ENCODE measurements at places on chromosomes 13 and 19.

DNA sequence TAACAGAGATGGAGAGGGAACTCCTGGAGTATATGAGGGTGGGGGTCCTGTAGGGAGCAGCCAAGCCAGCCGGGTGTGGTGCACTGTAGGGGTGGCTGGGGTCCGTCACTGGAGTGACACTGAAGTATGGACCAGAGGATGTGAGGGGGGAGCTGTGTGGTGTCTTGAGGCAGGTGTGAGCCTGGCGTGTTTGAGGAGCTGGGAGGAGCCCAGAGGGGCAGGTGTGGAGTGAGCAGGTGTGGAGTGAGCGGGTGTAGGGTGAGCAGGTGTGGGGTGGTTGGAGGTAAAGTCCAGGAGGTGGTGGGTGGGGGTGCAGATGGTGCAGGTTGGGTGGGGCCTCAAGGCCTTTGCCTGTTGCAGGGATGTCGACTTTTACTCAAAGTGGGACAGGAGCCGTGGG, 5.9 kb downstream of the B3GNT8 start:
- DNase-seq: no peak

DNA sequence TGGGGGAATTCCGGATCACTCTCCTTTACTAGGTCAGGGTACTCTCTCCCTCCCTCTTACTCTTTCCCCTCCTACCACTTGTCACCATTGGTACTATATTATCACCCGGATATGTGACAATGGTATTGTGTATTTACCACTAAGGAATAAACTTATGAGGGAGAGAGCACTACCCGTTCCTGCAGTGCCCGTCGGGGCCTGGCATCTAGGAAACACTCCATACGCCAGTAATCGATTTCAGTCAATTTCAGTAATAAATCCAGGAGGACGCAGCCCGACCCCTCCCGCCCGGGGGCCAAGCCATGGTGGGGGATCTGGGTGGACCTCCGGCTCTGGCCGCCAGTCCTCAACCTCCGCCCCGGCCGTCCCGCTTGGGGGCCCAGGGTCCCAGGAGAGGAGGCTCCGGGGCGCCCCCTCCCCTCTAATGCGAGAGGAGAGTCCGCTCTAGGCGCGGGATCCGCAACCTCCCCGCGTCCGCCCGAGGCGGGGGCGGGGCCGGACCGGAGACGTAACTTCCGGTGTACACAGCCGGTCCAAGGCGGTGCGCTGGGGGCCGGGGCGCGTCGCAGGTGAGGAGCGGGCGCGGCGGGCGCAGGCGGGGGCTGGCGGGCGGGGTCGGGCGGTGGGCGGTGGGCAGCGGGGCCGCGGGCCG, at the start of gene GARRE1:
Gene GARRE1 (plus strand): TSS at position 509 of the 652 bp plus-strand sequence. CDS start 45,920 bp downstream, outside the sequence.
- DNase-seq: peak; percentile 90

GRCh38 chr19:3343619-3344502, 22.5 kb upstream of the NFIC start:
- peak; percentile 93 for DNase-seq

DNA sequence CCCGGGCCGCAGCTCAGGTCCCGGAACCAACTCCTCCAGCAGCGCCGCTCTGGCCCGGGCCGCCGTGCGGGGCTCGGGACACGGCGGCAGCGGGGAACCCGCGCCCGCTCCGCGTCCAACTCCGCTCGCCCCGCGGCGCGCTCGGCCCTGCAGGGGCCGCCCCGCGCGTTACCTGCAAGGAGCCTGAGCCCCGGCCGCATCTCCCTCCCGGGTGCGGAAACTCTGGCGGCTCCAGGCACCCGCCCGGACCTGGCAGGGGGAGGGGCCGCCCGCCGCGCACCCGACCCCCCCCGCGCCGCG, at the start of gene TMTC4:
Gene TMTC4 (minus strand): TSS at position 224 of the 300 bp plus-strand sequence. CDS start 4,433 bp downstream, outside the sequence.
- DNase-seq: no peak

DNA sequence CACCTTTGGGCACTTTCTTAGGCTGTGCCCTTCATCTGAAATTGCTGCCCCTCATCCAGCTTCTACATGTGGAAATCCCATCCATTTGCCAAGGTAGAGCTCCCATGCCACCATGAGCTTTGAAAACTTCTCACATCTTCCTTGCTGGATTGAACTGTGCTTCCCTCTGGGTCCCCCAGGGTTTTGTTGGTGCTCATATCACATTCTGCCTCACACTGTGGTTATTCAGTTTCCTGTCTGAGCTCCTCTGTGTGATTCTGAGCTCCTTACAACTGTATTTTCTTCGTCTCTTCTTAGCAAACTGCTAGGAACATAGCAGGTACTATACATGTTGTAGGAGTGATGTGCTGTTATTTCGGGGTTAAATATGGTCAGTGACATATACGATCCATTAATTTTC, 74.9 kb upstream of the KL start:
- DNase-seq: no peak

GRCh38 chr19:3336680-3337523, 29.5 kb upstream of the NFIC start:
- peak; percentile 71 for DNase-seq

DNA sequence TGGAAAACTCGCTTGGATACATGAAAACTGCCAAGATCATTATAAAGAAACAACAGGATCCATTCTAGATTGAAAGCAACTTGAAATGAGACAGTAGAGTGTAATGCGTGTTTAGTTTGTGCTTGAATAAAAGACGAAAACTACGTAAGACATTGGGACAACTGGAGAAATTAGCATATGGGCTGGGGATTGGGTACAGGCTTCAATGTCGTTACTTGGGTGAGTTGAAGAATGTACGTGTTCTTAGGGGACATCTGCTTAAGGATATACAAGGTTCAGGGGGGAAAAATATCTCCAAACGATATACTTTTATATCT, 471 bp upstream of the ERVK3-1 start:
- no peak for DNase-seq

- DNase-seq: no peak
These were observed 62.4 kb upstream of the RAP2A start for GRCh38 chr13:97371486-97372109.

DNA sequence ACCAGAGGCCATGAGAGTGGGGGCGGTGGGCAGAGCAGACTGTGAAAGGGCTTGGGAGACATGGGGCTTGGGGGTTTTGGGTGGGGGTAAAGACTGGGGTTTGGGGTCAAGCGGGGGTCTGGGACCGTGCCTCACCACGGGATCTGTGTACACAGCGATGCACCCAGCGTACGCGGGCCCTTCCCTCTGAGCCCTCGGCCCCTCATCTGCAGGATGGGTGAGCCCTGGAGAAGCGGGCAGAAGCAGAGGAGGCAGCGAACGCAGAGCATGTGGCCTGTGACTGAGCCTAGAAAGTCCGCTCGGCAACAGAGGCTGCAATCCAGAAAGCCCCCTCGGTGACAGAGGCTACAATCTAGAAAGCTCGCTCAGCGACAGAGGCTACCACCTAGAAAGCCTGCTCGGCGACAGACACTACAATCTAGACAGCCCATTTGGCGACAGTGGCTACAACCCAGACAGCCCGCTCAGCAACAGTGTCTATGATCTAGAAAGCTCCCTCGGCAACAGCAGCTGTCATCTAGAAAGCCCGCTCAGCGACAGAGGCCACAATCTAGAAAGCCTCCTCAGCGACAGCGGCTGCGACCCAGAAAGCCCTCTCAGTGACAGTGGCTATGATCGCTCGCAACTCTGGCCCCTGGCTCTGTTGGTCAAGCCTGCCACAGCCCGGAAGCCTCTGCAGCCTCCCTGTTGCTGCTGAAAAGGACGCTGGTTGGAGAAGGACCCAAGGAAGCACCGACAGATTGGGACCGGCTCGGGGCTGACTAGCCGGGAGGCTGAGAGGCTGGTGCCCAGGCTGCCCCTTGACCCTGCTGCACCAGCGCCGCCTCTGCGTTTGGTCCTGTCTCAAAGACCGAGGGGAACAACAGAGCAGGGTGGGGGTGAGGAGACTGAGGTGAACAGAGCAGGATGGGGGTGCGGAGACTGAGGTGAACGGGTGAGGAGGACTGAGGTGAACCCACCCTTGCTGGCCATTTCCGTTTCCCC, 68.6 kb downstream of the SPACA7 start:
- peak; percentile 9 for DNase-seq

DNA sequence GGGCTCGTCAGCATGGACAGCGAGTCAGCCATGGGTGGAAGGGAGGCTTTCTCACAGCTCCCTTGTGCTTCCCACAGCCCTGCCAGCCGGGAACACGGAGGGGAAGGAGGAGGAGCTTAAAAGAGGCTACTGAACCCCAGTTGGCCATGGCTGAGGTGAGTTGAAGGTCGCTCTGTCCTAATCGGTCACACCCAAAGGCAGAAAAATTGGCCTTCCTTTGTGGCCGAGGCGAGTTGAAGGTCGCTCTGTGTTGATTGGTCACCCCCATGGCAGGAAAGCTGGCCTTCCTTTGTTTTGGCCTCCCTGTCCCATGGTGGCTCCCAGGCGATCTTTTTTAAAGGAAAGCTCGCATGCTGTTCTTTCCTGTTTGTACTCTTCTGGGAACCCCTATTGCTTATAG, 5.1 kb downstream of the ZNF473 start:
- DNase-seq: no peak

GRCh38 chr13:83086088-83086487, 796.2 kb downstream of the SLITRK1 start:
- no peak for DNase-seq

DNA sequence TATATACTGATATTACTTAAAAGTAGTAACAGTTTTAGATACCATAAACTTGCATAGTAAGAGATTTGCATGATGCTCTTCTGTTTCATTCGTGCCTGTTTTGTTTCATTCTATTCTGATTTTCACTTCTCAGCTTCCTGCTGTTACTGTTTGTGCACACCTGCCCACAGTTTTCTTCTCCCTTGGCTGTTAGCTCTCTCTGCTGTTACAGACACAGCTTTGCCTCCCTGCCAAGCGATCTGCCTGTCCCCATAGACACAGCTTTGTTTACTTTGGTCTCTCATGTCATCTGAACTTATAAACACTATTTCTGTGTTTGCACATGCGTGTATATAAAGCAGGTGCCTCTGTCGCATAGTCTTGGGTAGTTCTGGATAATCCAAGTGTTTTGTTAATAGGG, 21.4 kb upstream of the UPF3A start:
- no peak for DNase-seq

DNA sequence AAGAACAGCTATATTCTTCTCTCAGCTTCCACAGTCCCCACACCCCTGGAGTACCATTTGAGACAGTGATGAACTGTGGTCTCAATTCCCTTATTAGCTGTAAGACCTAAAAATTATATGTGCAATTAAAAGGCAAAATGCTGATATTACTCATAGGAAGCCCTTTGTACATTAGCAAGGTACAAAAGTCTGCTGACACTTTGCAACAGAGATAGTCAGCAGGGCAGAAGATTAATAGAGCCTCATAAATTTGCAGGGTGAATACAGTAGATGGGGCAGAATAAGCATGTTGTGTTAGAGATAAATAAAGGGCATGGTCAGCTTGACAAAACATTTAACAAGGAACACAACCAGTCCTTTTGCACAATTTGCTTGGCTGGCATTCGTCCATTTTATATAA, 210.0 kb upstream of the OBI1 start:
- DNase-seq: no peak

DNA sequence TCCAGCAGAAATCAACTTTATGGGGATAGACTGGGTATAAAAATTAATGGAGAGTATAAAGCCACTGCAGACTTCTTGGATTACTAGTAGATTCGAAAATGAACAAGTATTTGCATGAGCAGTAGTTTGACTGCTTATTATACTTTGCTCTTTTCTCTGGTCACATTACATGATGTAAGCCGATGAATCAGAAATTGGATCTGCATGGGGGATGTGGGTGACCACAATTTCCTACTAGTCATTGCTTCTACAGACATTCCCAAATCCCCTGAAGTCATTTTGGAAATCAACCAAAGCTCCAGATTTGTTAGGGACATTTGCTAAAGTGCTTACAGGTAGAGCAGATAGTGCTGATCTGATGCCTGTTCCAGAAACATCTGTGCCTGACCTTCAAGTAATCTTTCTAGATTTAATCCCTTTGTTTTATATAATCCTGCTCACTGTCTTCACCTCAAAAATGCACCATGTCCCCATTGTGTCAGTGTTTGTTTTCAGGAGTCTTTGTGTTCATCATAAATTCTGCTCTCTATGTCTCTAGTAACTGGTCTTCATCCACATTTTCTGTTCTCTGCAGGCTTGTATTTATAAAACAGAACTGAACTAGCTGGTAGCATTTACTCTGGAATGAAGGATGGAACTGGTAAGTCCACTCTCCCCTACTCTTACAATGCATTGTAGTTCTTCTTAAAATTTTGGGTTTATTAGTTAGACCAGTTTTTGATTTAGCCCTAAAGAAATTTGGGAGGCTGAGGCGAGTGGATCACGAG, 201.5 kb upstream of the CSNK1A1L start:
- no peak for DNase-seq

DNA sequence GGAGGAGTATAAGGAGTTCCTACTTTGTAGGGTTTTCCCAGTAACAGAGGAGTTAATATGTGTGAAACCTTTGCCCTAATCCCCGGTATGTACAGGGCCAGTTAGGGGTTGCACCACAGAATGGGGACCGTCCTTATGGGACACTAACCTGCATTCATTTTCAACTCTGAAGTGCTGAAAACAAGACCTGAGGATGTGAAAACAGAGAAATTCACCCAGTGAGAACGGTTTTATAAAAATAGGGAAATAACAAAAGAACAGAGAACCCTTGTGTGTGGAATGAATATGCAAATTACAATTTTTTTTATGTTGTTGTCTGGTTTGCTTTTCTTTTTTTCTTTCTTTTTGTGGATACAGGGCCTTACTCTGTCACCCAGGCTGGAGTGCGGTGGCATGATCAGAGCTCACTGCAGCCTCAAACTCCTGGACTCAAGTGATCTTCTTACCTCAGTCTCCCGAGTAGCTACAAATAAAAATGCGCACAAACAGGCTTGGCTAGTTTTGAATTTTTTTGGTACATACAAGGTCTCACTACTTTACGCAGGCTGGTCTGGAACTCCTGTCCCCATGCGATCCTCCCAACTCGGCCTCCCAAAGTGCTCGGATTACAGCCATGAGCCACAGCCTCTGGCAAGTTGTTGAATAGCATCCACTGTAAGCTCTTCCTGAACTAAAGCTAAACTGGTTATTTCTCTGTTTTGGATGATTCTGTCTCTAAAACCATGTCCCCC, 10.6 kb downstream of the CLC start:
- DNase-seq: no peak

GRCh38 chr13:30421093-30422053, 920 bp upstream of the UBE2L5 start:
- peak; percentile 83 for DNase-seq

GRCh38 chr13:22653866-22654265, 526.9 kb upstream of the SGCG start:
- DNase-seq: no peak

GRCh38 chr13:26653842-26654241, 96.4 kb downstream of the WASF3 start:
- no peak for DNase-seq

- DNase-seq: no peak
These were observed 1120.7 kb downstream of the DIAPH3 start for GRCh38 chr13:59043016-59043415.

- DNase-seq: peak; percentile 43
These were observed 42.5 kb downstream of the IRS2 start for GRCh38 chr13:109743706-109744453.

DNA sequence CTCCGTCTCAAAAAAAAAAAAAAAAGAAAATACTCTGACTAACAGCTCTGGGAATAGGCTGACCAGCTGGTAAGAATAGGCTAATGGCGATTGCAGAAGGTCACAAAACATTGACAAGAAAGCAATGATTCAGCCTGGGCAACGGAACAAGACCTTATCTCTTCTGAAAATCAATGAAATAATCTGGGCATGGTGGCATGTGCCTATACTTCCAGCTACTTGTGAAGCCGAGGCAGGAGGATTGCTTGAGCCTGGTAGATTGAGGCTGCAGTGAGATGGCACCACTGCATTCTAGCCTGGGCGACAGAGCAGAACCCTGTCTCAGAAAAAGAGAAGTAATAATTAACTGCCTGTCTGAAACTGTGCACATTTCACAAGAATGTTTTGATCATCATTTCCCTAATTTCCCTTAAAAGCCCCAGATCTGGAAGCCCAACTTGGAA, 18.8 kb upstream of the MTRF1 start:
- DNase-seq: no peak
